ENCODE measurements at places on chromosomes 11 and 22. TPM values are rescaled to one million over a fixed set of nuclear protein-coding genes. Genes with fewer than 3 reads are reported as not detected.

The KCNJ1 gene
- not detected for total RNA-seq

The ZP1 gene
- not detected for total RNA-seq

The TUBA8 gene
- not detected for total RNA-seq

The TRIM22 gene
- 49.6 TPM for total RNA-seq

The KRTAP5-9 gene
- not detected for total RNA-seq

The OR5I1 gene
- total RNA-seq = not detected

The HPX gene
- total RNA-seq = not detected

The NPAS4 gene
- not detected for total RNA-seq

The MIOX gene
- total RNA-seq = not detected

The MISFA gene
- not detected for total RNA-seq

The NXPE4 gene
- total RNA-seq = not detected

The CBX7 gene
- total RNA-seq = 2.5 TPM

The BTG4 gene
- not detected for total RNA-seq

The KRTAP5-7 gene
- not detected for total RNA-seq

The CAPN5 gene
- 22.5 TPM for total RNA-seq

The MPEG1 gene
- total RNA-seq = not detected

The IL10RA gene
- total RNA-seq = not detected

The APLP2 gene
- 437 TPM for total RNA-seq

The ALDH3B1 gene
- 61.7 TPM for total RNA-seq

The CHRM1 gene
- total RNA-seq = not detected

The USP2 gene
- under 0.01 TPM for total RNA-seq

The APOA4 gene
- not detected for total RNA-seq

The SERHL2 gene
- total RNA-seq = 20.2 TPM

The CCND1 gene
- total RNA-seq = 139 TPM

The MSANTD4 gene
- total RNA-seq = 22.0 TPM

The PRR33 gene
- not detected for total RNA-seq

The DSCAML1 gene
- total RNA-seq = not detected

The TMEM191B gene
- not detected for total RNA-seq

The TMEM86A gene
- 0.53 TPM for total RNA-seq

The CARNS1 gene
- total RNA-seq = 0.86 TPM

The KREMEN1 gene
- total RNA-seq = 4.4 TPM

The NAALAD2 gene
- 0.58 TPM for total RNA-seq

The LGALS12 gene
- total RNA-seq = not detected

The OR51B5 gene
- total RNA-seq = not detected

The ZNF143 gene
- 13.8 TPM for total RNA-seq

The KIF18A gene
- total RNA-seq = 12.1 TPM

The TH gene
- total RNA-seq = not detected

The RIMBP3B gene
- not detected for total RNA-seq

The RHBDD3 gene
- total RNA-seq = 22.5 TPM

The MGAT3 gene
- total RNA-seq = not detected

The C11orf87 gene
- total RNA-seq = not detected
